ENCODE measurements at places on chromosomes 13 and 19.

- DNase-seq: no peak
Observed at GRCh38 chr13:100045355-100045754, 43.5 kb upstream of the PCCA start.

GRCh38 chr19:15241259-15241910 is 9.1 kb upstream of the EPHX3 start:
- DNase-seq: no peak

GRCh38 chr19:15249528-15249874 is 17.3 kb upstream of the EPHX3 start:
- no peak for DNase-seq

DNA sequence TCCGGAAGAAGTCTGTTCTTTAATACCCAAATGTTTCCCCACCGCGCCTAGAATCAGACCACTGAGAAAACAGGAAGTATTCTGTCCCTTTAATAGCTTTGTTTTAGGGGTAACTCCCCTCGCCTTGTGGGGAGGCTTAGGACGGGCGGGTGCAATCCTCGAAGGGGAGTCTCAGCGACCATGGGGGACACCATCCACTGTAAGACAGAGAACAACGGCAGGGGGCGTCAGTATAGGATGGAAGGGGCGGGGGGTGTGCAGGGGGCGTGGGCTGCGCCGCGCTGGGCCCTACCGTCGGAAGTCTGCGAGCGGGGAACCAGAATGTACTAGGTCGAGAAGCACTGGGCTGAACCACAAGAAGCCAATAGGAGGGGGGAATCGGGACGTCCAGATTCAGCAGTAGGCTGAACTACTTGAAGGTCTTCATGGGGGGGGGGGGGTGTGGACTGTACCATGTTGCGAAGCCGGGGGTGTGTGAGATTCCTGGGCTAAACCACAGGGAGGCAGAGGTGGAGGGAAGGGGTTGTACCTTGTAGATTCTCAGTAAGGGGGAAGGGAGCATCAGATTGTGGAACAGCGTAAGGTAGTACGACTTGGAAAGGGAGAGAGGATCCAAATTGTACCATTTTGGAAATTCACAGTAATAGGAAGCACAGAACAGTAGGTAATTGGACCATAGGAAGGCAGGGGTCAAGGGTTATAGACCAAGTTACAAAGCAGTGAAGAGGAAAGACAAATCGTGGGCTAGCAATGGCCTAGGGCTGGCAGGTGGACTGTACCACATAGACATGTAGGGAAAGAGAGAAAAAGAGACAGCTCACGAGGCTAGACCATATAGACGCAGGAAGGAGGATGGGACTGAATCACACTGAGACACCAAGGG is 1.0 kb upstream of the DBP start:
- DNase-seq: no peak

- no peak for DNase-seq
Observed at GRCh38 chr13:105519771-105520170, 1015.7 kb downstream of the EFNB2 start.

GRCh38 chr13:46342538-46342937 is 44.5 kb downstream of the RUBCNL start:
- no peak for DNase-seq

DNA sequence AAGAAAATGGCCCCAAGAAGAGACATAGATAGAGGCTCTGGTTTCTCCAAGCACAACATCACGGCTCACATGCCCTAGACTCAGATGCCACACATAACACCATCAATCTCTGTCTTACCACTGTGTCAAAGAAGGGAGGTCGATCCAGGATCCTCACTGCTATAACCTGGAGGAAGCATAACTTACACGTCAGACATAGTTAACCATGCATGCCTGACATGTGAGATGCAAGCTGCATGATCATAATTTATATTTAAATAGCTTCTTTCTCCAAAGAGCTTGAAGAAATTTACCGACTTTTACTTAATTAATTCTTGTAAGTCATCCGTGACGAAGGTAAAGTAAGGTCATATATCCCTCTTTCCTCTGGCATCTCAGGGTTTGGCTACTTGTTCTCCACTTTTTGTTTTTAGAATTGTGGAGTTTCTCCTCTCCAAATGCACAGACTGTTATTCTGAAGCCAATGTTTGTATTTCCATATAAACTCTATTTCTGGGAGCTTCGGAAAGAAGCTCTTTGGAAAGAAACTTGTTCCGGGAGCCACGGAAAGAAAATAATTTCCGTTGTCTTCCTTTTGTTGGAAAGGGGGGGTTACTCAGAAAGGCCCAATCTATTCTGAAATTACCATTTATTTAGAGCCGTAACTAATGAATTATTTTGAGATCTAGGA is 205.6 kb downstream of the LHFPL6 start:
- DNase-seq: no peak

DNA sequence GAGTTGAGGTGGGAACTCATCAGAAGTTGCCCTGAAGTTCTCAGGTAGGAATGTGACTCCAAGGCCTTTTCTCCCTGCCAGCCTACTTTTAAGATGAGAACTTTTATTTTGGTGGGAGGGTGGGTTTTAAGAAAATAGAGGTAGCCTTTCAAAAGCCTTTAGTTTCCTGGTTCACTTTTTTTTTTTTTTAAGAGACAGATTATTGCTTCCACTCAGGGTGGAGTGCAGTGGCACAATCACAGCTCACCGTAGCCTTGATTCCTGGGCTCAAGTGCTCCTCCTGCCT is 3.0 kb downstream of the C19orf67 start:
- no peak for DNase-seq

DNA sequence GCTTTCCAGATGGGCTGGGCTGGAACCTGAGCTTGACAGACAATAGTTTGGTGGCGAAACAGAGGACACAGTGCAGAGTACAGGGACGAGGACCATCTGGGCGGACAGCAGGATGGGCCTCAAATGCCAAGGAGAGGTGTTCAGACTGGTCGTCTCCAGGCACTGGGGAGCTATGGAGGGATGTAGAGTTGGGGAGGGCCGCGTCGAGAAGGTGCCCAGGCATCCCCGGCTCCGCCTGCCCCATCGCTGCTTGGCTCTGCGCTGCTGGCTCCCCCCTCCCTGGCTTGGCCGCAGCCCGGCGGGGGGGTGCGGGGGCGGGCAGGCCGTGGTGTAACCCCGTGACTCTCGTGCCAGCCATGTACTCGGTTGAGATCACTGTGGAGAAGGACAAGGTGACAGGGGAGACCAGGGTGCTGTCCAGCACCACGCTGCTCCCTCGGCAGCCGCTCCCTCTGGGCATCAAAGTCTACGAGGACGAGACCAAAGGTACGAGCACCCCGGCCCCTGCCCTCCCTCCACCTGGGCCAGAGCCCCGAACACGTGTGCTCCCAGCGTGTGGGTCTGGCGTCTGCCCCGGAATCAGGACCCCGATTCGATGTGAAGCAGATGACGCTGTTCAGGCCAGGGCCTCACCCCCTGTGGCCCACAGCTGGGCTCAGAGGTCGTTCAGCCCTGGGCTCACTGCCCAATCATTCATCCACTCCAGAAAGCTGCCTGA is 10.8 kb upstream of the MISP start:
- no peak for DNase-seq

- no peak for DNase-seq
Observed at GRCh38 chr13:99162567-99163361, 37.9 kb upstream of the UBAC2 start.

- DNase-seq: no peak
Observed at GRCh38 chr19:13043285-13043684, 48.0 kb downstream of the NFIX start.

- peak; percentile 33 for DNase-seq
Observed at GRCh38 chr19:43618921-43619261, 538 bp downstream of the ZNF428 start.

DNA sequence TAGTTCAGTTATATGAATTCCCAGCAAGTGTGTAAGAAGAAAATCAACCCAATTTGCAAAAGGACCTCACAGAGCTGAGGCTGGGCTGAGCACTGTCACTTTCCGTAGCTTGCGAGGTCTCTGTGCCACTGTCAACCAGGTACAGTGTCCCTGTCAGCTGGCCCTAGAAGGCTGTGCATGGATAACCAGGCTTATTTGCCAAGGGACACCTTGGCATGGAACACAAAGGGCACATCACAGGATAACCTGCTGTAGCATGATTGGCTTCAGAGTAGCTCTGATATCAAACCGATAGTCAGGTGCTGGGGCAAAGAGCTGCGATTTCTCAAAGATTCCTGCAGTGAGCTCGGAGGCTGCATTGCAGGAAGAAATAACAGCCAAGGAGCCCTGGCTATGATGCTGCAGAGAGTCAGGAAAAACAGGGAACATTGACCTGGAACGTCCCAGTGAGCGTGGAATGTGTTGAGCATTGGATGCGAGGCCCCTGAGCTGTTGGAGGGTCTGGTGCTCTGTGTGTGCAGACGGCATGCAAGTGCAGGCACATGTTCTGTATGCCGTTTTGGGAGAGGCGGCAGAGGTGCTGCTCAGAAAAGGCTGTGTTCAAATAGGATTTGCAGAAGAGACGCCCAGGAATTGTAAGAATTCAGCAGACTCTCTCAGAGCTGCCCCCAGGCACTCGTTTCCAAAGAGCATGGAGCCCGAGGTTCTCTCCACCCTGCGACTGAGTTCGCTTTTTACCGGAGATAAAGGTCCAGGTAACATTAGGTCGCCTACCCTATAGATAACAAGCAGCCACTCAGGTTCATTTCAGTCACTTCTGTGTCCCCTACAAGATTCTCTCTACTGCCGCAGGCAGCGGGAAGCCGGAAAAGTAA is 213.5 kb upstream of the IRS2 start:
- DNase-seq: no peak

- DNase-seq: no peak
Observed at GRCh38 chr13:64007339-64007738, 2591.7 kb upstream of the PCDH20 start.

GRCh38 chr19:42424345-42424707 is 2.9 kb downstream of the LIPE start:
- DNase-seq: no peak

GRCh38 chr13:106796280-106797047 is 228.5 kb upstream of the ARGLU1 start:
- DNase-seq: no peak

GRCh38 chr13:23462815-23463559 is 29.5 kb upstream of the SACS start:
- no peak for DNase-seq

GRCh38 chr13:46562581-46562980 is 9.6 kb downstream of the LRCH1 start:
- no peak for DNase-seq

- no peak for DNase-seq
Observed at GRCh38 chr13:106161146-106161545, 374.3 kb downstream of the EFNB2 start.

GRCh38 chr19:19578252-19578651 is 40.2 kb downstream of the CILP2 start:
- DNase-seq: no peak

DNA sequence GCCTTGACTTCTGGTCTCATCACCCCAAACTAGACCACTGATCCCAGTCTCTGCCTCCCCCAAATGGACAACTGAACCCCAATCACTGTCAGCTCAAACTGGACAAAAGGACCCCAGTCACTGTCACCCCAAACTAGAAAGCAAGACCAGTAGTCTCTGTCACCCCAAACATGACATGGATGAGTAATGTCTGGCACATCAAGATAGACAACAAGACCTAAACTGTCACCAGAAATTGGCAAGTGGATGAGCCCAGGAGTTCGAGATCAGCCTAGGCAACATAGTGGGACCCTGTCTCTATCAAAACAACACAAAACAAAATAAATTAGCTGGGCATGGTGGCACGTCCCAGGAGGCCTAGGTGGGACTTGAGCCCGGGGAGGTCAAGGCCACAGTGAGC is 12.0 kb downstream of the RABAC1 start:
- no peak for DNase-seq

DNA sequence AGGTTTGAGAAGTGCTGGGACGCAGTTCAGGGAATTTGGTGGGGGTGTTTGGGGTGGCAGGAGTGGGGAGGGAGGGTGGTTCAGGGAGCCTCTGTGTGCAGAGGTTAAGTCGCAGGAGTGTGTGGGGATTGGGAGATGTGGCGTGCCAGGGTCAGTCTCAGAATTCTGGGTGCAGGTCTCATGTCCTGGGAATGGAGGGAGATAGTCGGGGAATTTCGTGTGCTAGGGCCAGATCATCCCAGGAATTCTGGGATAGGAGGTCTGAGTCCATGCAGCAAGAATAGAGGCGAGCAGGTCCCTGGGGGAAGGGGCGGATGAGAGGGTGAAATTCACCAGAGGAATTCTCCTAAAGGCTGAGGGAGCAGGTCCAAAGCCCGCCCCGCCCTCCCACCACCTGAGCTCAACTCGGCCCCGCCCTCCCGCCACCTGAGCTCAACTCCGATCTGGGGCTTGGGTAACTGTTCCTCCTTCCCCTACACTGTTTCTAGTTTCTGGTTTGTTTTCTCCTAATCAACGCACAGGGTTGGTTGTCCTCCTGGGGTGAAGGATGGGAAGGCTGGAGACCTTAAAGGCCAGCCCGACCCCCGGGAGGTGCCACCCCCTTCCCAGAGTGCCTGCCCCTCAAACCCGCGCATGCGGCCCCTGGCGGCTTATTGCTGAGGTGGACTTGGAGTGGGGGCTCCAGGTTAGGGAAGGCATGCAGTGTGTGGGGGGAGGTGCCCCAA is 15.2 kb downstream of the KCNC3 start:
- DNase-seq: no peak

- DNase-seq: no peak
Observed at GRCh38 chr13:93318534-93319254, 92.1 kb downstream of the GPC6 start.

GRCh38 chr19:16367261-16367683 is 42.6 kb downstream of the KLF2 start:
- no peak for DNase-seq

DNA sequence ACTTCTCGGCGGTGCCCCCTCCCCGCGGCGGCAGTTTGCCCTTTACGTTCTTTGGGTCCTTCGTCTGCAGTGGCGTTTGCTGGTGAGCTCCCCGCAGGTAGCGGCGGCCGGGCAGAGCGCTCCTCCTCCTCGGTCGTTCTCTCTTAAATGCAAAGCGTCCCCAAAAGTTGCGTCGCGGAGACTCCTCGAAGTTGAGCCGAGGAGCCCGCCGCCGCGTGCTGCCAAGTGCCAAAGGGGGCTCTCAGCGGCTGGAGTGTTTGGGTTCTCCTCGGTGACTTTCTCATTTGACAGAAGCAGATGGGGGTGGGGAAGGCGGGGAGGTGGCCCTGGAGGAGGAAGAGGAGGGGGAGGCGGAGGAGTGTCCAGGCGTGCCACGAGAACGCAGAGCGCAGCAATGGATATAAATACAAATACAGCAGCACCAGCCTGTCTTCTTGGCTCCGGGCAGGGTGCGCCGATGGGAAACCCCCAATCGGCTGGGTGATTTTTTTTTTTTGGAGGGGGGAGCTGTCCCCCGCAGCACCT is at the start of gene SOX21:
SOX21 (minus strand) TSS at position 259 of the 525 bp plus-strand sequence. CDS start 496 bp downstream, outside the sequence.
- no peak for DNase-seq

- DNase-seq: no peak
Observed at GRCh38 chr13:50415428-50415827, 400.2 kb downstream of the KCNRG start.

- DNase-seq: no peak
Observed at GRCh38 chr19:51114087-51114729, 6.0 kb upstream of the CTU1 start.

DNA sequence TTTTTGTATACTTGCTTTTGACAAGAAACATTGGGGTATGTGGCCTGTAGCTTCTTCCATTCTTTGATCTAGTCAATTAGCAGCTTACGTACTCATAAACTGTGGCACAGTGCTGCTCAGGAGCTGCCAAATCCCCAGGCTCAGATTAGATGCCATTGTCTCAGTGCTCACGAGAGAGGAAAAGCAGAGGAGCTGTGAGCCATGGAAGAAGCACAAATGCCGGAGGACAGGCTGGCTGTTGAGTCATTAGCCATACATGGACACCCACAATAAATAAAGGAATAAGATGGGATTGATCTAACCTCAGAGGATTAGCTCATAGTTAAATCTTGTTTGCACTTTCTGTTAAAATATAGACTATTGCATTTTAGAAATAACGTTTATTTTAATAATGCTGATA is 121.7 kb downstream of the POSTN start:
- DNase-seq: no peak

Data from stimulated activated CD8-positive, alpha-beta memory T cell treated with anti-CD3 and anti-CD28 coated beads, Interleukin-7, amount 100 ng/mL, for 24 hours (primary cell).